ENCODE measurements at places on chromosomes 12 and 14. TPM values are rescaled to one million over a fixed set of nuclear protein-coding genes. Genes with fewer than 3 reads are reported as not detected.
A peak's percentile ranks its signal among the peaks of the same experiment; 100 is the strongest.

The NPFF gene
- 2.8 TPM for total RNA-seq

The IRF2BPL gene
- 68.1 TPM for total RNA-seq

DNA sequence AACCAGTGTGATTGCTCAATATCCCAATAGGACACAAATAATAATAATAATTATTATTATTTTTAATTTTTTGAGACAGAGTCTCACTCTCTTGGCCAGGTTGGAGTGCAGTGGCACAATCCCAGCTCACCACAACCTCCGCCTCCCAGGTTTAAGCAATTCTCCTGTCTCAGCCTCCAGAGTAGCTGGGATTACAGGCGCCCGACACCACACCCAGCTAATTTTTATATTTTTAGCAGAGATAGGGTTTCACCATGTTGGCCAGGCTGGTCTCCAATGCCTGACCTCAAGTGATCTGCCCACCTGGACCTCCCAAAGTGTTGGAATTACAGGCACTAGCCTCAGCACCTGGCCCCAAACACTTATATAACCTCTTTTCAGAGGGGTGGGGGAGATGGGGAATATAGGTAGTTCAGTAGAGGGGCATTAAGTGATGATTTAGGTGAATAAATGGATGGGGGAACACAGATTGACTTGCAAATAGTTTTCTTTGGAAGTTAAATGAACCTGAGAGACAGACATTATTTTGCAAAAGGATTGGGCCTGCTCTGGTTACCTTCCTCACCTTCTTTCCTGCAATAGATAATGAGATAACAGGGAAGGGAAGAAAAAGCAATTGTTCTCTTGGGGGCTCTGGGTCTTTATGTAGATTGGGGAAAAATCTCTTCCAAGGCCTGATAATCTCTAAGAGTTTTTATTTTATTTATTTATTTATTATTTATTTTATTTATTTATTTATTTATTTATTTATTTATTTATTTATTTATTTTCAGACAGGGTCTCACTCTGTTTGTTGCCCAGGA is 57.7 kb downstream of the RESF1 start:
- no peak overlapping the region for H3K4me3 ChIP-seq
- DNase-seq: peak; percentile 0
- H3K4me1 ChIP-seq: no peaks in the 10 kb centered on the region
- no peaks in the 10 kb centered on the region for H3K27me3 ChIP-seq
- no peak overlapping the region for H3K27ac ChIP-seq
- H3K36me3 ChIP-seq: no peaks in the 10 kb centered on the region

- H3K36me3 ChIP-seq: no peaks in the 10 kb centered on the region
- H3K4me3 ChIP-seq: no peak overlapping the region
- no peaks in the 10 kb centered on the region for H3K4me1 ChIP-seq
- H3K27me3 ChIP-seq: no peaks in the 10 kb centered on the region
- no peak for DNase-seq
These were observed 271.1 kb downstream of the CCER1 start for GRCh38 chr12:90683871-90684270.

DNA sequence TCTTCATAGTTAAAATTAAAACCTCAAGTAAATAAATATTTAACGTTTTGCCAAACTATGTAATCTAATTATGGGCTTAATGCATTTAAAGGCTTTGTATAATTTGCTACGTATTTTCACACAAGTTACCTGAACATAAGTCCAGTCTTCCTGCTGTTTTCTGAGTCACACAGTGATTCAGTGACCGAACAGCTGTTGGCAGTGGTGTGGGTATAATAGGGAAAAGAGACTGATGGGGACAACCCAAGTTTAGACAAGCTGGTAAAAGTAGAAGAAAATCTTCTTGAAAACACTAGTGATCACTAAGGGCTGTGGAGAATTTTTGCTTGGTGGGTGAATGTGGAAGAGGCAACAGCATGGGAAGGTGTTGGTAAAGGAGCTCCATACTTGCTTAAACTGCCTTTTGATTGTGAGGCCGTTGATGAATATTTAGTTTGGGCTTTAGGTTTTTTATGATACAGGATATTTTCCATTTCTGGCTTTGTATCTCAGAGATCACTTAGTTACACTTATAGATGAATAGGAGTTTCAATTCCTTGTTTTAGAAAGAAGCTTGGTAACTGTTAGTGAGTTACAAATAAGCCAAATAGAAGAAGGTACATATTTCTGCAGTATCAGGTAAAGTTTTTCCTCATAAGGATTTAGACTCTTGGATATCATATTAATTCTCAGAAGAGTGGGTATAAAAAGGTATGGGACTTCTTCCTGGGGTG is 23.9 kb downstream of the LRRK2 start:
- DNase-seq: no peak
- no peaks in the 10 kb centered on the region for H3K4me1 ChIP-seq
- no peak overlapping the region for H3K27ac ChIP-seq
- H3K4me3 ChIP-seq: no peak overlapping the region
